Activated T-helper 17 cell treated with anti-CD3 and anti-CD28 coated beads, Interleukin-2, amount 50 U/mL, for 72 hours (primary cell): ENCODE measurements at places on chromosomes 4 and X.

- no peak for ATAC-seq
These were observed 759.8 kb downstream of the CENPC start for GRCh38 chr4:66785479-66785878.

DNA sequence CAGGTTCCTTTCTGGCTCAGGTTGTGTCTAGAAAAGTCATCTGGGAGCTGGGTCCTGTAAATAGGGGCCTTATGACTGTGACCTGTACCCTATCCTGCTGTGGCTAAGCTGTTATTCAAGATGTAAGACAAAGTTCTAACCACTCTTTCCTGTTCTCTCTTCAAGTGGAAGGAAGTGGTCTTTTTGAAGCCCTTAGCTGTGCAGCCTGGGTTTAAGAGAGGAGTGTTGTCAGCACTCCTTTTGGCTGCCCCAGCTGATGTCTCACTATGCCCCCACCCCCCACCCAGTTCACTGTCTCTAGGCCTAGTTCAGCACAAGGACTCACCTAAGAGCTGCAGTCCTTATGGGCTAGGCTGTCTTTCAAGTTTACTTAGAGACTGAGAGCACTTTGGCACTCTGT, 1069.5 kb downstream of the FAM133A start:
- no peak for ATAC-seq

- ATAC-seq, result no peak
These were observed 225.5 kb downstream of the PARM1 start for GRCh38 chr4:75158451-75158850.

- ATAC-seq, result no peak
These were observed 69.3 kb downstream of the BMP2K start for GRCh38 chr4:78845472-78845871.

DNA sequence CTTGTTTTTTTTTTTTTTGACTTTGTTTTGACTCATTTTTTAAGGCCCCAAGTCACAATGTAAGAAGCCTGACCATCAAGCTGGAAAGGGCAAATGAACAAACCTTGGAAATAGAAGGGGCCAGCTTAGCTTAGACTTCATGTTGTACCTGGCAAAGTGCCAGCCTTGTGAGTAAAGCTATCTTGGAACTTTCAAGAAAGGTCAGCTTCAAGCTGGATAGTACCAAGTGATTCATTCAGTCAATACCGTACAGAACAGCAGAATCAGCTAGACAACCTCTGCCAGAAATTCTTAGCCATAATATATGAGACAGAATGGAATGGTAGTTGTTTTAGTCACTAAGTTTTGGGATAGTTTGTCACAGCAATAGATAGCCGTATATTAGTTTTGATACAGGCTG, 1492.2 kb upstream of the TENM3 start:
- no peak for ATAC-seq

GRCh38 chr4:34412911-34413310, 1831.4 kb downstream of the ARAP2 start:
- no peak for ATAC-seq

DNA sequence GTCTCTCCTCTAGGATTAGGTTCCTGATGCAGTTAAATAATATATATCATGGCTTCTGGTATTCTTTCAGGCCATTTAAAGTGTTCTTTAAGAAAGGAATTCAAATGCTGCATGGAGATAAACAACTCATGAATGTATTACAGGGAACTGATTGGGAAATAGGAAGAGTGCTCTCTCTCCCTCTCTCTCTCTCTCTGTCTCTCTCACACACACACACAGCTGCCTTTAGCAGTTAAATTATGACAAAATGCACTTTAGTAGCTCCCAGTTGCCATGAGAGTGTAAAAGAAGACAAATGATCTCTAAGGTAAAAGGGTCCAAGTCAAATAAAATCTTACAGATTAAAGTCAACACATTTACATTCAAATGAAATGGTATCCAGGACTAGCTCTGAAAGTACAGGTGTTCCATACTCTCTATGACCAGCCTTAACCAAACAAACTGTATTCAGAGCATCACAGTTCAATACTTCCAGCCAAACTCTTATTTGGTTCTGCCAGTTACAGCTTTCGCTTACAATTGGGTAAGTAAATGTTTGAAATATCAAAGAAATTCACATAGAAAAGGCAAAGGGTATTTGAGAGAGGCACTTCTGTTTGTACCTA, 94.7 kb upstream of the CXXC4 start:
- no peak for ATAC-seq

DNA sequence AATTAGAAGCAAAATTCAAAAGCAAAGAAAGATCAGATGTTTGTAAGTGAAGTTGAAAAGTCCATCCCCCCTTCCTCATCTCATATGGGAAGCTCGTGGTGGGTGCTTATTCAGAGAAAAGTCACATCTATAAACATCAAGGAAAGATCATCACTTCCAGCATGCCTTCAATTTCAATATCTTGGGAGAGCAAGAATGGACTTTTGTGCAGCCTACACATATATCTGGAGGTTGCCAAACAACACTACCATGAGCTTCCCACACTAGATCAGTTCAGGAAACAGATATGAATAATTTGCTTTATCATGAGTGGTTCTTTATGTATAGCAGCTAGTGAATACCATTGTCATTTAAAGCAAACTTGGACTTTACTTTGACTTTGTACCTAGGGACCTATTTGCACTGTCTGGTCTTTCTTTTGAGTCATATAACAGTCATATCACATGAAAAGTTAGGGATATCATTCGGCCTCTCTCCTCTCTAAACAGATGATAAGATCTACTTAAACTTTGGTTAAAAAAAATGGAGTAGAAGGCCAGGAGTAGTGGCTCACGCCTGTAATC, 5.6 kb upstream of the TBL1X start:
- ATAC-seq, result no peak

DNA sequence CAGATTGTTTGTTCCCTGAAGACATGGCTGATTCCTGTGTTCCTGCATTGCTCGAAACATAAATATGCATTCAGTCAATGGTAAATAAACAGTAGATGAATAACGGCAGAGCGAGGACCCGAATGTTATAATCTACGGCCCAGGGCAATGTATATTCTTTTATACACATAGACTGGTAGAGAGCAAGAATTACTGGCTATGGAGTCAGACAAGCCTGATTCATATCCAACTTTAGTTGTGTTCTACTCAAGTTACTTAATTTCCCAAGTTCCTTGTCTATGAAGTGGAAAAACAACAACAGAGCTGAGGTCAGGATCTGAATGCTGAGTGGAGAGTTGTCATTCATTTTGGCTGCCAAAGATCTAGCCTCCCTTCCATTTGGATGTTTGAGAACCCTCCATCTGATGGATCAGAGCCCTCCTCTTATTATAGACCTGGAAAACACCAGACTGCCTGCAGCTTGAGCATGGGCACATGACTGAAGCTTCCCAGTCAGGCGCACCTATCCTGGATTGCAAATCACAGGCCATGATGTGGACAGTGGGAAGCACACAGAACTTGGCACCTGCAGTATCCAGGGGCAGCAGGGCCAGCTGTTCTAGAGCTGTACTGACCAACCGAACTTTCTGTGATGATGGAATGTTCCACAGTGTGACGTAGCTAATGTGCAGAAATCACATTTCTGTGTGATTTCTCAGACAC, 80.1 kb downstream of the FAM184B start:
- no peak for ATAC-seq

GRCh38 chrX:118126286-118126685, 9.7 kb upstream of the KLHL13 start:
- no peak for ATAC-seq

GRCh38 chrX:21412029-21412428, 37.8 kb downstream of the CNKSR2 start:
- no peak for ATAC-seq

GRCh38 chrX:135396109-135396508, 25.6 kb upstream of the SMIM10L2A start:
- ATAC-seq, result peak; percentile 37

DNA sequence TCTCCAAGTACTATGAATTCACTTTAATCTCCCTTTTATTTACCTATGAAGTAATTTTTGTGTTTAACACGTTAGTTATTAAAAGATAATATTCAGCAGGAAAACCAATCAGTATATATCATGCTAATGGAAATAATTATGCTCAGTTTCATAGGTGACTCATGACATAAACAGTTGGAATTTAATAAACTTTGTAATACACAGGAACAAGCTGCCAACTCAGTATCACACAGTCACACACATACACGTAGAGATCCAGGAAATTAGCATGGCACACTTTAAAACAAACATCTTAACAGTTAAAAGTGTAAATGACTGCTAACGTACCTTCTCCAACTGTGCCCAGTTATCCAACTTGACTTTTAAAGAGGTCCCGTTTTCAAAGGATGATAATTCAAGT, 2.3 kb downstream of the SPATA4 start:
- no peak for ATAC-seq

DNA sequence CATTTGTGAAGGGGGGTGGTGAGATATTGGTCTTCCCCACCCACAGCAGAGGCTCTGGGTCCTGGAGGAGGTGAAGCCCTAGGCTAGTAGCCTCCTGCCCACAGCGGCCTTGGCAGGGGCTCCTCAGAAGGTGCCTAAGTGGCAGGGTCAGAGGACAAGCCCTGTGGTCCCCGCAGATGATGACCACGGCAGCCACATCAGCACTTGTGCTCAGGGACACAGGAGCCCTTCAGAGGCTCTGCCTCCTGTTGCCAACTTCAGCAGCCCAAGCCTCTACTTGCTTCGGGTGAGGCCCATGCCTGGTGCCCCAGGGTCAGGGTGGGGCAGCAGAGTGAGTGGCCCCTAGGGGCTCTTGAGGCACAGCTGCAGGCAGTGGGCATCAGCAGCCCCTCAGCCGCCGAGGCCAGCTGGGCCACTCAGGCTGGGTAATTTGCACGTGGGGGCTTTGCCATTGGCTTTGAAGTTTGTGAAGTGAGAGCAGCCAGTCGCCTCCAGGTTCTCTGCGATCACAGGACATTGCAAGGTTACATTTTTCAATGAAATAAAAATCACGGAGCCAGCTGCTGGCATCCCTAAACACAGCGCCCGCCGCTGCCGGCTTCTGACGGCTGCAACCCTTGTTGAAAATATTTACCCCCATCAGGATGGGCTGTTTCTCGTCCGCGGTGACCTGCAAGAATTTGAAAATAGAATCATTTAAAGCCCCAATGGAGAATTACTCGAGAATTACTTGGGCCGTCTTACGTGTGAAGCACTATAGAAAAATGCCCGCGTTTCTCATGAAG, 108.5 kb downstream of the HMX1 start:
- ATAC-seq, result peak; percentile 7

DNA sequence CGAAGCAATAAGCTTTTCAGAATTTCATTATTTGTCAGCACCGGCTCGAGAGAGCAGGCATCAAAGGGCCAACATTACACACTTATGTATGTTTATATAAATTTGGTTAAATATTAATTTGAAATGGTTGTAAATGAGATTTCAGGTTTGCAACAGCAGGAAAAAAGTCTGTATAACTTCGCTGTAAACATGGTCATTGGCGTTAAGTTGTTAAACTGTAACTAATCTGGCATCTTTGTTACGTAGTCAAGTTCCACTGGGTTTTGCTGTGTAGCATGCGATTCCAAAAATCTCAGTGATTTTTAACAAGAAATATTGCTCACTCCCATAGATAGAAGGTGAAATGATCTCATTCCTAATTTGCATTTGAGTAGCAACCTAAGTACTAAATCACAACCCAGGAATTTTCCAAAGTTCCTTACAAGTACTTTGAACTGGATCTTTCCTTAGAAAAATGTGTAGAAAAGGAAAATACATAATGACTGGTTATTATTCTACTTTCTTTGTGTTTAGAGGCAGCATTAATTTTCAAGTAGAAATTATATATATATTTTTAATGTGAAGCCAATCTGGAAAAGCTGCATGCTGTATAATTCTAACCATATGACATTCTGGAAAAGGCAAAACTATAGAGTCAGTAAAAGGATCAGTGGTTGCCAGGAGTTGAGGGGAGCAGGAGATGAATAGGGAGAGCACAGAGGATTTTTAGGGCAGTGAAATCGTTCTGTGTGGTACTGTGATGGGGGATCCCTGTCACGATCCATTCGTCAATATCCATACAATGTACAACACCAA, 222.1 kb downstream of the CBR4 start:
- ATAC-seq, result no peak

DNA sequence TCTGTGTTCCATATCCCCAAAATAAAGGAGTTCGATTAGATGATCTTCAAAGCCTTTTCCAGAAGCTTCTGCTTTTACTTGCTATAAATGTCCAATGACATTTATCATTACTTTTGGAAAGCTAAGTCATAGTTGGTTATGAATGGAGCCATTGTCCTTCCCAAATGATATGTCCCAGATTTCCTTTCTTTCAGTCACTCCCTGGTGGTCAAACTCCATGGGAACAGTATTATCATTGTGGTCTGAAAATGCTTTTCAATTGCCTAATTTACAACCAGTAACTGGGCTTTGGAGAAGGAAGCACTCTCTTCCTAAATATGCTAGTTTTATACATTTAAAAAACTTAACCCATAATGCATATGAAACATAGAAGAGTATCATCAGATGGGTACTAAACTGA, 571.5 kb upstream of the AMOT start:
- ATAC-seq, result no peak

DNA sequence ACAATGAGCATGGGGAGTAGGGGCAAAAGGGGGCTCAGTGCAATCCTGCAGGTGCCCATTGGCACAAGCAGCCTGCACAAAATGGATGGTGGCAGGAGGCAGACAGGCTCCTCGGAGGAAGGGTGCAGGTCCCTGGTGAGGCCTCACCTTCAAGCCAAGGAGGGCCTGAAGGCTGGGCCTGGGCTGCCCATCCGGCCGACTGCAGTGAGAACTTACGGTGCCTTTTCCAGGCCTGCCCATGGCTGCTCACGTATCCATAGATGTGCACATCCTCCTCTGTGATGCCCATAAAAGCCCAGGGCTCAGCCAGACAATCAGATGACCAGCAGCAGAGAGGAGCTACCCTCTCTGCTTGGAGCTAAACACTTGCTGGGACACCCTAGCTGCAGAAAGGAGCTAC, 1089.8 kb downstream of the PCDH18 start:
- no peak for ATAC-seq

DNA sequence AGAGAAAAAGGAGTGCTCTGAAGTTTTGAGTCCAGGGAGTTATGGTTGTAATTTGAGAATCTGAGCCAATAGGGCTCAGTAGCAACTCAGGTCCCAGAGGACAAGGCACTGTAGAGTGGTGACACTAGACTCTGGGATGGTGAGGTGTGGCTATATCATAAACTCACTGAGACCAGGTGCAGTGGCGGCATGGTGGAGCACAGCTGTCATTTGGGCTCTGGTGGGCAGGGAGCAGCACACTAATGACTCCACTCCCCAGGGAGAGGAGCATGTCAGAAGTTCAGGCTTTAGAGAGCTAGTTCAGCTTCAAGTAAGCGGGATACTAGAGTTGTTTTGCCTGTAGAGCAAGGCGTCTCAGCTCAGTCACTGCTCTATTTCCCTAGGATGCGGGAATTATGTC, 165.4 kb upstream of the USP38 start:
- ATAC-seq, result no peak

- ATAC-seq, result peak; percentile 79
These were observed 555.6 kb downstream of the PPARGC1A start for GRCh38 chr4:23333946-23334878.

GRCh38 chr4:15027921-15028435, 25.7 kb downstream of the CPEB2 start:
- ATAC-seq, result no peak

- no peak for ATAC-seq
These were observed 216.3 kb upstream of the BCOR start for GRCh38 chrX:40314070-40314469.

- no peak for ATAC-seq
These were observed 134.1 kb downstream of the GATB start for GRCh38 chr4:151626751-151627150.

- peak; percentile 47 for ATAC-seq
These were observed 24.0 kb downstream of the HAND2 start for GRCh38 chr4:173505924-173506518.

- ATAC-seq, result no peak
These were observed 71.3 kb upstream of the KIT start for GRCh38 chr4:54586320-54586955.

GRCh38 chr4:82430964-82431745, 765 bp downstream of the ENOPH1 start:
- no peak for ATAC-seq
